Hindlimb muscle (tissue), 1 donor: ENCODE measurements at places on chromosomes 1 and 21. TPM values are rescaled to one million over a fixed set of nuclear protein-coding genes. Genes with fewer than 3 reads are reported as not detected.

DNA sequence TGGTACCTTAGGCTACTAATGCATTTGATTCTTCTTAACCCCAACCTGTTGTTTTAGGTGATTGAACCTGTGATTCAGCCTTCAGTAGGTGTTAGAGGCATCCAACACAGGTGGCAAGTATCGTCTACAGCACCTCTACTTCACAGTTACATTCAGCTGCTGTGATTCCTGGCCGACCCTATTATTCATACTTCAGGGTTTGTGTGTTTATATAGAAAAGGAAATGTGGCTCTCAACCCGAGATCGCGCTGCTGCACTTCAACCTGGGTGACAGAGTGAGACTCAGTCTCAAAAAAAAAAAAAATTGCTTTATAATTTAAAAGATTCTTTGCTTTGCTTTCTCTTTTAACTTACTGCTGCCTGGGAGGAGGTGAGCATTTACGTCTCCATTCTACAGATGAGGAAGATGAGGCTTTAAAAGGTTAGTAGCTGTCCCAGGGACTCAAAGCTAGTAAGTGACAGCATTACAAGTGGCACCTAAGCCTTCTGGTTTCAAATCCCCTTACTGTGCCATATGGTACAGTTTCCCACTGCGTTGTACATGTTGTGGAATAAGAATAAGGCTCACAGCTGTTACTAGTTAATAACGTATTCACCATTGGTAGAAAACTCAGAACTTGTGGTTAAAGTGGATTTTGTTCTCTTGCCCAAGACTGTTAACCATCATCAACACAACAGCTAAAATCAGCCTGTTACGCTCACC, 9.9 kb upstream of the GPR25 start:
- DNase-seq: no peak

DNA sequence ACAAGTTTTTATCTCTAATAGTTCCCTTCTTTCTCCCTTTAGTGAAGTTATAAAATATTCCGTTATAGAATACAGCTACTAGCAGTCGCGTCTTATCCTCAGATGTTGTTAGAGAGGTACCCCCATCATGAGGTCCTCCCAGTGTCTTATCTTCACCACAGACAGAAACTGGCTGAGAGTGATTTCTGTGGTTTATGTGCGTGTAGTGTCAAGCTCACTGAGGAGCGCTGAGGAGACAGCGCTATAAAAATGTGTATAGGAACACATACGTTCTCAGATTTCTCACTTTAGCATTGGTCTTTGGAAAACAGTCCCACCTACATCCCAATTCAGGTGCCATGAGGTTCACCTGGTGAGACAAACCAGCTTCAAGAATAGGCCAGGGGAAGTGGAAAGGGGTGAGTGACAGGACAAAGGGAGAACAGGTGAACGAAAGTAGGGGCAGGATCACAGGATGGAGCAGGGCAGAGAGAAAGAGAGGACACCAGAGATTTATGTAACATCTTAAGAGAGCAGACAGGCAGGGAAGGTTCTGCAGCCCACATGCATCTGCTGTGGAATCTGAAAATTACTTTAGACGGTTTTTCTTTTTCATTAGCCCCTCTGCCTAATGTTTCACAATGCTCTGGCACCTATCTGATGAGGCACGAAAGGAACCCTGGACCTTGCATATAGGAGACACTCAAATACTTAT, 2.7 kb upstream of the PLEKHO1 start:
- DNase-seq: no peak

DNA sequence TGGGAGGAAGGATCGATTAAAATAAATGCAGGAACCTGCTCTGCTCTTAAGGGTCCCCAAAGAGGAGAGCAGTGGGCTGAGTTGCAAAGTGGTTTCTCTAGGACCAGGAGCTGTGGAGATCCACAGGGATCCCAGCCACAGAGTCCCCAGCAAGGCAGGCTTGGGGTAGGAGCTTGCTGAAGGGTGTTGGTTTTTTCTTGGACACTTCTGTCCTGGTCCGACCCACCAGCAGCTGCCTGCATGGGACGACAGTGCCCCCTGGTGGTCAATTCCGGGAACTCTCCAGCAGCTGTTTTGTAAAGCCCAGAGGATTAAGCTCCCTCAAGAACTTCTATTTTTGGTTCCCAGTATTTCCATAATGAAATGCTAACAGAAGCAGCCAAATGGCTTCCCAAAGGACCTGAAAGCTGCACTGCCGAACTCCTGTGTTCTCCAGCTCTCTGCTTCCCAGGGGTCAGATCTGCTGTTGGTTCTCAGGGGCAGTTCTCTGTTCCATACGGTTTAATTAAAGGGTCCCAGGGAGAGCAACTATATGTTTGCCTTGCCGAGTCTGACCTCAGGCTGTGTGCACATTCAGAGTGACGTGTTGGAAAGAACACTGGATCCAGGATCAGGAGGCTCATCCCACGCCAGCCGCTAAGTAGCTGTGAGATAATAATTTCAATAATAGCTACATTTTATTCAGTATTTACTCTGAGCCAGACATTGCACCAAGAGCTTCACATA, 23.2 kb downstream of the NENF start:
- peak; percentile 82 for DNase-seq

GRCh38 chr1:147243228-147243685, 773 bp downstream of the CHD1L start:
- DNase-seq: no peak

DNA sequence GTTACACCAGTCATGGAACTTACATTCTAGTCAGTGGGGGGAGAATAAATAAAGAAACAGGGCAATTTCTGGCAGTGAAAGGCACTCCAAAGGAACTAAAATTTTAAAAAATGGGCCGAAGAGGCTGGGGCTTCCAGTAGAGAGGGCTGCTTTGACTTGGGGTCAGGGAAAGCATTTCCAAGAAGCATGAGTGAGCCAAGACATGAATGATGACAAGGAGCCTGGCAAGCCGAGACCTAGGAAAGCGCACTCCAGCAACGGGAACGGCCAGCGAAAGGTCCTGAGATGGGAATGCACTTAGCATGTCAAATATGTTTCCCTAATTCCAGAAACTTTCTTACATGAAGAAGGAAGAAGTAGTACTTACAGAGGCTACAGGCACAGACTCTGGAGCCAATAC, 95.4 kb upstream of the NGF start:
- no peak for DNase-seq

DNA sequence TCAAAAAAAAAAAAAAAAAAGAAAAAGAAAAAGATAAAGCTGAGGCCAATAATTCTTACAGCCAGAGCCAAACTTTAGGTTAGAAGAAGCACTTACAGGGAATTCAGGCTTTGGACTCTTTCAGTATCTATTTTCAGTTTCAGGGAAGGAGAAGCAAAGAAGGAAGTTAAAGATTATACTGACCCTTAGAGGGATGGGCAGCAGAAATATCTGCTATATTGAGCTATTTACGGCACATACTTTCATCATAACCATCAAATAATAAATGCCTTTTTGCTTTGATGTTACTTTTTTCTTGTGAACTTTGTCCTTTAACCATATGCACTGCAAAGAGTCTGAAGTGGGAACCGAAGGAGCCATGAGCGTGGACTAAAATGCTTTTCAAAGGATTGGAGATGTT, 42.0 kb downstream of the TM2D1 start:
- DNase-seq: no peak

GRCh38 chr1:165898837-165899236, 71.4 kb downstream of the UCK2 start:
- no peak for DNase-seq

DNA sequence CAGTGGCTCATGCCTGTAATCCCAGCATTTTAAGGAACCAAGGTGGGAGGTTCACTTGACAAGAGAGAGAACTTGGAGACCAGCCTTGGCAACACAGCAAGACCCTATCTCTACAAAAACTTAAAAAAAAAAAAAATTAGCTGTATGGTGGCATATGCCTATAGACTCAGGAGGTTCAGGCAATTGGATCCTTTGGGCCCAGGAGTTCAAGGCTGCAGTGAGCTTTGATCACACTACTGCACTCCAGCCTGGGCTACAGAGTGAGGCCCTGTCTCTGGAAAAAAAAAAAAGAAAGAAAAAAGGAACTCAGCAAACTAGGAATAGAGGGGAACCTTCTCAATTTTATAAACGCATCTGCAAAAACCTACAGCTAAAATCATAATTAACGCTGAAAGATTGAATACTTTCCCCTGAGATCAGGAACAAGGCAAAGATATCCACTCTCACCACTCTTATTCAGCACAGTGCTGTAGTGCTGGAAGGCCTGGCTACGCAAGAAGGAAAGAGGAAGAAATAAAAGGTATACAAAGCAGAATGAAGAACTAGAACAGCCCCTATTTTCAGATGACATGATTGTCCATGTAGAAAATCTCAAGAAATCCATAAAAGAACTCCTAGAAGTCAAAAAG, 21.6 kb downstream of the HSF2BP start:
- no peak for DNase-seq

DNA sequence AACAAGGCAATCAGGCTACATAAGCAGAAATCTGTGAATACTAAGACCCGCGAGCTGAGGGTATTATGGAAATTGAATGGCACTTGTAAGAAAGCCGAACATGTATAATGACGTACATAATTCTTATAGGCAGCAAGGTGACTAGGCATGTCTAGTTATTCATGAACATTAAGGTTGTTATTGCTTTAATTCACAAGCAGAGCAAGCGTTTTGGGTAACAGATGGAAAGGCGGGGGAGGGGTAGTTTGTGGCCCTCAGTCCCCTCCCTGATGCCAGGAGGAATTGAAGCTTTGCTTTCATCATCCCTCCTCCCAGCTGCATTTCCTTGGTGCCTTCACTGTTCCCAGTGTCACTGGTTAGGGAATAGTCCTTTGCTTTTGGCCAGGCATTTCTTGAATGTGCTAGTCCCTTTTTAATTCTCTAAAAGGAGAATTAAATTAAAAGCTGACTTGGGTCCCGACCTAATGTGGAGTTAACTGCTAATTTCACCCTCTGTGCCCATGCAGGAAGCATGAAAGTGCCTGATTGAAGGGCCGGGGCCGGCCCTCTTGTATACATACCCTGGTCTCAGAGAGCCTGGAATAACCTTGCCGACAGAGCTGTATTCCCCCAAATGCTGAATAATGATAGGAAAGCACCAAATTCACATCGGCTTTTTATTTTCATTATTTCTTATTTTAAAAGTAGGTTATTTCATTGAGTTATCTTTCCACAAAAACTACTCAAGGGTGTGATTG, 42.5 kb downstream of the RYR2 start:
- DNase-seq: no peak

ZNF593OS gene
- polyA plus RNA-seq: 2.3 TPM

SLC30A10 gene
- 0.10 TPM for polyA plus RNA-seq

KRTAP10-1 gene
- polyA plus RNA-seq: not detected

TMPRSS15 gene
- polyA plus RNA-seq: 0.89 TPM

PIK3CD gene
- 4.2 TPM for polyA plus RNA-seq
